ENCODE measurements at places on chromosomes 7 and 10.

DNA sequence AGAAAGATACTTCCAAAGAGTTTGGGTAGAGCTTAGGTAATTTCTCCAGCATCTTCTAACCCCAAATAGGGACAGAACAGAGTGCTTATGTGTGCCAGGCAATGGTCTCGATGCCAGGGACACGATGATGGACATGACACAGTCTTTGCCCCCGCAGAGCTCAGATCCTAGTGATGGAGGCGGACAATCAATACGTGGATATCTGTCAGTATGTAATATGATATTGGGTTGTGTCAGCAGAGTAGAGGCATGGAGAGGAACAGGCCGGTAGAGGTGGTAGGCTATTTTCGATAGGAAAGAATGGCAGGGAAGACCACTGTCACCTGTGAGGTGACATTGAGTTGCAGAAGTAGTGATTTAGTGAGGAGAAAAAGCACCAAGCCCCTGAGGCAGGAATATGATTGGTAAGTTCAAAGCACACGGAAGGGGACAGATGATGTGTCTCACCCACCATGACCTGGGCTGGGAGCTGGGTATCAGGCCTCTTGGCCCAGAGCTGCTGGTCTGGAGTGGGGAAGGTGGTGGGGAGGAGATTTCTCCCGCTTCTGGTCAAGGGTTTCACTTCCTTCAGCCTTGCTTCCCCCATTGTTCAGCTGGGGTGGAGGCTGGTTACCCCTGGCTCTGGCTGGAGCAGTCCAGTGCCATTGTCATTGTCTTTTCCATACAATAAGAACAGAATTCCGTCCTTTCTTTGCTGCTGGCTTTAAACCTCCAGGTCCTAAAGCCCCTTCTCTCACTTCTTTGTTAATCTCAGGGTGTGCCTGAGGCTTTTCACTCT is 36.0 kb upstream of the SRGN start:
- DNase-seq, result peak; percentile 79

GRCh38 chr7:6558837-6559236 is 7.6 kb upstream of the GRID2IP start:
- peak; percentile 81 for DNase-seq

- no peak for DNase-seq
Measured at GRCh38 chr7:90777465-90777864, 181.3 kb downstream of the CDK14 start.

GRCh38 chr10:92590623-92591549 is 2.0 kb upstream of the KIF11 start:
- DNase-seq, result peak; percentile 26

DNA sequence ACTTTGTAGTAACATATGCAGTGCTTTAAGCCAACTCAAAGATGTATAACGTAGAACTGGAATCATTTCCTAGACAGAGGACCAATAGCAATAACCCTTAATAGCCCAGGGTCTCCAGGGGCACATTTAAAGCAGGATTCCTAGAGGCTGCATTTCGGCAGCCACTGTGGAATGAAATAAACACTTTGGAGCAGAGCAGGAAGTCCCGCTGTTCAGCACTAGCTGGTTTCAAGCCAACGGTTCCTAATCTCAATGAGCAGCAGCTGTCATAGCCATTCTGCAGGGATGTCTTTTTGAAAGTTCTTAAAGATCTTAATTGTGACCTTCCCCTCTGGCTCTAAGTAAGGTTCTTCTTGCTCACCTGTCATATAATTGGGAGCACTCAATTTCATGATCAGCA is 18.4 kb upstream of the MACROH2A2 start:
- DNase-seq, result no peak

DNA sequence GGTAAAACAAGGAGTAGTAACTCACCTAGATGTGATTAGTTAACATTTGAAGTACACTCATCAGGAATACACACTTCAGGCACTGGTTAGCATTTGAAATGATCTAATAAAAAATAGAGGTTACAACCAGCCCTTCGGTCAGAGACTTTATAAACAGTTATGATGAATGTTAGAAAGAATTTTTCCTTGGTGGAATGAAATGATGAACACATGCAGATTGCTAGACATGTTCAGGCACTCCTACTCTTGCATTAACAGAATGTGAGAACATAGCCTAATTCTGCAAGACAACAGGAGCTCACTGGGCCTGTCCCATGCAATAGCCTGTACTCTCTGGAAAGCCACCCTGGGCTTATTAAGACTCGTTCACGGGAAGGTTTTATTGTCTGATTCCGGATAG is 47.3 kb upstream of the TECTB start:
- DNase-seq, result no peak

GRCh38 chr7:139752604-139753003 is 25.2 kb downstream of the HIPK2 start:
- DNase-seq, result no peak
